ENCODE measurements at places on chromosomes 7 and 10.

DNA sequence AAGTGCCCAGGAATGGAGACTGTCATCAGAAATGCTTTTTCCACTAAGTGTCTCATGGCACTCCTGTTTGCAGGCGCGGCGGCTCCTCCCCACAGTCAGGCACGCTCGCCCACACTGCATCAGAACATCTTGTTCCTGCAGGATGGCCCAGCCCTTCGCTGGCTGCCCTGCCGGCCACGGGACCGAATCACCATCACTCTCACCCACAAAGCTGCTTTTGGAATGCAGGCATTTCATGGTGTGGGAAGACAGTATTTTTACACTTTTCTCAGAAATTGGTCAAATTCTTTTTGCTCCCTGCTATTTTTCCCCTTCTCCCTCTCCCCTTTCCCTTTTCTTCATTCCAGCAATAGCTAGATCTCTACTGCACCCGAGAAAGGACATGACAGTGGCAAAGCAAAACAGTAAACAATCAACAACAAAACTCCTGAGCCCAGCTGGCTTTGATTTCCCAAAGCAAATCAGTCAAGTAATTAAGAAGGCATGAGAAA, 176.1 kb upstream of the TNS3 start:
- no peak for DNase-seq

GRCh38 chr10:101468159-101468558, 114.2 kb downstream of the BTRC start:
- no peak for DNase-seq

DNA sequence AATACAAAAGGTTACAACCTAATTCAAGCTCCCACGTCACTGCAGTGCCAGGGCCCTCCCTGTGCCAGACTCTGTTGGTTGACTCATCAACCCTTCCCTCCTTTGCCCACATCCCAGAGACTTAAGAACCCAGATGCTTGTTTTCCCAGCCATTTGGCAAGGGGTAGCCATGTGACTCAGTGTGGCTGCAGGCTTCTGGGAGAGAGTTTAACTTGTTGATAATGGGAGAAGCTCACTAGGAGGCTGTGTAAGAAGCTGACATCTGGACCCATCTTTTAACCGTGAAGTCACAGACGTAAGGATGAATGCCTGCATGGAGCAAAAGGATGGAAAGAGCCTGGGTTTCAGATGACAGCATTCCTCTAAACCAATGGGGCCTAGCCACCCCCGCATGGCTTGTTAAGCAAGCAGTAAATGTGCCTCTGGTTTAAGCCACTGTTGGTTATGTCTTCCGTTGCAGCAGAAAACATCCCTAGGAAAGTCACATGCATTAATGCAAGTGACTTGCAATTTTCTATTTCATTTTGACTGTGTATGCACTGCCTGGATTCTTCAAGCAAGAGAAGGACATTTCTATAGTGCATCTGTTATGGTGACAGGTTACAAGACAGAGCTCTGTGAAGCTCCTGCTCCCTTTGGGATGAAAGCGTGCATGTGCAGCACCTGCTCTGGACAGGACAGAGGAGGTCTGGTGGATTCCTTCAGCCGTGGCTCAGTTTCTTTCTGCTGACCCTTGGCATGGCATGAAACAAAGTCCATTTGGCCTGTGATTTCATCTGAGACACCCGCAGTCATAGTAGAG, 57.5 kb upstream of the CREB5 start:
- no peak for DNase-seq

DNA sequence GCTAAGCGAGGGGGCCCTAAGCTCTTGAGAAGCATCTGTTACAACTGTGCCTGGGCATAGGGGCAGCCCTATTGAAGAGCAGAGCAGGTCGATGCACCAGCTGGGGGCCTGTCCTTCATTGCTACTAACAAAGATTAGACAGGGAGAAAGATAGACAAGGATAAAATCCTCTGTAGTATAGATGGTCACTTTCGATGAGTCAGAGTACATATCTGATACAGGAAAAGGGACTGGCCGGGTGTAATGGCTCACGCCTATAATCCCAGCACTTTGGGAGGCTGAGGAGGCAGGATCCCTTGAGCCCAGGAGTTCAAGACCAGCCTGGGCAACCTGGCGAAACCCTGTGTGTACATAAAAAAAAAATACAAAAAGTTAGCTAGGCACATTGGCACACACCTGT, 13.6 kb downstream of the OPTN start:
- DNase-seq: no peak

DNA sequence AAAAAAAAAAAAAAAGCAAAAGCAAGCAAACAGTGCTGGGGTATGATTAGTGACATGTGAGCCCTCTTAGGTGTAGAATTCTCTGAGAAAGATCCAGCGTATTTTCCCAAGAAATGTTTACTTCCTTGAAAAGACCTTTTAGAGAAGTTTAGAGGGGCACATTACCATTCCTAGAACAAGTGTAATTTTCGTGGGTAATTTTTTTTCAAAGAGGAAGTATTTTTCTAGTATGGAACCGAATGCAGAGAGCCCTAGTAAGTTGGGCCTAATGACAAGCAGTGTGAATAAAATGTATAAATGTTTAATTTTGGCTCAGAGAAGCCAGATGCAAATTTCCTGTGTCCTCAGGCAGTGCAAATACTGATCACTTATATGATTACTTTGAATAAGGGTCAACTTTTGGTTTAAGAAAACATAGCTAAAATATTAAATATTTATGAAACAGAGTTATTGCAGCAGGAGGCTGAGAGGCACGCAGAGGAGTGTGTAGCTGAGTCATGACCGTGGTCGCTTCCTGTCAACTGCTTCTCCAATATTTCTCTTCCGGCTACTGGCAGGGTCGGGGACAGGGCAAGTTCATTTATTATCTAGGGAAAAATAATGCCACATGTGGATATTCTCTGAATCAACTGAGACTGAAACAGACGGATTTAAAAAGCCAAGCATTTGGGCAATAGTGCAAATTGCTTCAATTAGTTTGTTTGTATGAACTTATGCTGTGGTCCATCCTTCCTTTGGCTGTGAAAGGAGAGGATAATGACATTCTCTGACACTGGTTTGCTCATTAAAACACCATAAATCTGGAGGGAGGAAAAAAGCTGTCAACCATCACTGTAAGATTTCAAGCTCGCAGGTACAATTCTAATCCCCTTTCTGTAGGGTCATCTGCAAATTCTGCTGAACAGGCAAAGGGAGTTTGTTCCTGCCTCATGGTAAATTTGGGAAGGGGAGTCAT, 495.2 kb downstream of the GLRX3 start:
- DNase-seq: no peak

DNA sequence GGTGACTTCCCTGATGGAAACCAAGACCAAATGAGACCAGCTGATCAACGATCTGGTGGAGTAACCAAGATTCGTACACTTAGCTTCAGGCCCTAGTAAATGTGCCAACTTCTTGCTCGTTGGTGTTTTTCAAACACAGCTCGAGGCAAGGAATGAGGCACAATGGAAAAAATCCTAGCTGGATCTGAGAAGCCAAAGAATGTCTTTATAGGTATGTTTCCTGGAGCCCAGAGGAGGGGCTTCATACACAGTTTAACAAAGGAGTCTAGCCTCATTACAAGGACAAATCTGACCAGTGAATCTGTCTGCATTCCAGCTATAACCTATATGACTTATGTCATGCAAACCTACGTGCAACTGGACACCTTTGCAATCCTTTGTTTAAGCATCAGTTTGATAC, 3.7 kb downstream of the COL17A1 start:
- DNase-seq: no peak

GRCh38 chr10:90642650-90643049, 215.2 kb downstream of the HTR7 start:
- DNase-seq: no peak

DNA sequence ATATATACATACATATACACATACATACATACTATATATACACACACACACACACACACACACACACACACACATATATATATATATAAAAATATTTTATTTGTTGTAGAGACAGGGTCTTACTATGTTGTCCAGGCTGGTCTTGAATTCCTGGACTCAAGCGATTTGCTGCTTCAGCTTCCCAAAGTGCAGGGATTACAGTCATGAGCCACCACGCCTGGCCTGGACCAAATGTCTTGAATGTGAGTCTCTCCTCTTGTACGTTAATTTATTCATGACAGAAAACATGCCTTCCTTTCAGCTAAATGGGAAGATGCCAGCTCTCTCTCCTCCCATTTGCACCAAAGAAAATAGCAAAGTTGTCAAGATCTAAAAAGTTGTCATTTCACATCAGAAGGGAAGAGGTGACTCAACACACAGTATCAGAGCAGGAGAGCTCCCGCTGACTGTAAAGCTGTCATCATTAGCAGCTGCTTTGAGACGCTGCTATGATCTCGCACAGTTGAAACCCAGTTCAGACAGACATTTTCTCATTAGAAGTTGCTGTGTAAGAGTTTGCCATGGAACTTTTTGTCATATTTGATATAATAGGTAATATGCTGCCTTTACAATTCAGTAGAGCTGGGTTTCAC, 224.3 kb downstream of the SFMBT2 start:
- DNase-seq: peak; percentile 40

DNA sequence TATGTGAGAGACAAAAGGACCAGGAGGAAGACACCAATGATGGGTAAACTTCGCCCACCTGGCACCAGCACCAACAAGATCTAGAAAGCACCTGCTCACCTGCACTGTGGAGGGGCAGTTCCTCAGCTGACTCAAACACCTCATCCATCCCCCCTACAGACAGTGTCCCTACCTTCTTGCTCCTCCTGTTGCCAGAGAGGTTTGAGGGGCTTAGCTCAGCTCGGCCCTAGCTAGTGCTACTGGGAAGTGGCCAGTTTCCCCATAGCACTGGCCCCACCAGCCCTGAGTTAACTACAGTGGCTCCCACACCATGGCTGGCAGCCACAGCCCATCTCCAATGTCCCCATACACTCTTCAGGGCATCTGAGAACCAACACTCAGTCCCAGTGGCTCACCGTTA, 70.8 kb downstream of the GRID1 start:
- DNase-seq: no peak

DNA sequence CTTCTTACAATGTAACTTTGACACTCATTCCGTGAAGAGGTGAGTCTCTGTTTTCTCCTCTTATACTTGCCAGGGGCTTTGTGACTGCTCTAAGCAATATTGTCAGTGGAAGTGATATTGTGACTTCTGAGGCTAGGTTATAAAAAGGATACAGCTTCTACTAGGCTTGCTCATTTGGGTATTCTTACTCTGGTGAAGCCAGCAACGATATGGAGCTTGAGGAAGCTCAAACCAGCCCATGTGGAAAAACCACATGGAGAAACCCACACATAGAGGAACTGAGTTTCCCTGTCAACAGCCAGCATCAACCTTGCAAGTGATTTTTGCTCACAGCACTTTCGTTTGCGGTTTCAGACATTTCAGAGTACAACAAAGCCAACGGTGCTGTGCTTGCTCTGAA, 149.6 kb upstream of the SEMA3E start:
- DNase-seq: no peak

- no peak for DNase-seq
Observed at GRCh38 chr10:60951272-60951724, 7.3 kb upstream of the RHOBTB1 start.

- DNase-seq: no peak
Observed at GRCh38 chr10:7438196-7438986, 27.6 kb upstream of the SFMBT2 start.

GRCh38 chr7:38813768-38814167, 95.2 kb downstream of the VPS41 start:
- DNase-seq: no peak

DNA sequence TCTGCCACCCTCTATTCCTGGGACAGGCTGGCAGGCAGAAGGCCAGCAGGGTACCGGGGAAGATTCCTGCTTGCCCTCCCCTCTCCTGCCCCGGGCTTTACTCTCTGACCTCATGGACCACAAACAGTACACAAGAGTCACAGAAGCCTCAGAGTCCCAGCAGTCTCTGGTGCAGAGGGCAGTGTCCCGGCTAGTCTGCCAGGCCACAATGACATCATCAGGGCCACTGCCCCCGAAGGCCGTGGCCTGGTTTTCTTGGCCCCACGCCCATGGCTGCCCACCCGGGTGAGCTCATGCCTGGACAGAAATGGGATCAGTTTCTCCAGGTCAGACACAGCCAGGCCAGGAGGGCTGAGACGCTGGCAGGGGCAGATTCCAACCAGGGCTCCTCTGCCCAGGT, 91.9 kb downstream of the MYL10 start:
- no peak for DNase-seq

DNA sequence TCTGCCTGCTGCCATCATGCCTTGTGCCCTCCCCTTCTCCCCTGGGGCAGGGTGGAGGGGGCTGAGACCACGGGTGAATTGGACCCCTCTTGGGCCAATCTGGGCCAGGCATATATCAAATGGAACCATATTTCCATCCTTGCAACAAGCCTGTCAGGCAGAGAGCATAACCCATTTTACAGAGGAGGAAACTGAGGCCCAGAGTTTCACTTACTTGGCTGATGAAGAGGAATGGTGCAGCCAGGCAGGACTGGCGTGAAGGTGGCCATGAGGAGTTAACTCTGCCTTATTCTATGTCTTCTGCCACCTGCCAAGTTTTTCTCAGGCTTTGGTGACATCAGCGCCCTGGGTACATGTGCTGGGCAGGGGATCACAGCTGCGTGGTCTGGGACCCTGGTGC, 155.5 kb upstream of the PCBD1 start:
- no peak for DNase-seq

GRCh38 chr10:72315611-72316385, 38.9 kb downstream of the DNAJB12 start:
- DNase-seq: peak; percentile 6

DNA sequence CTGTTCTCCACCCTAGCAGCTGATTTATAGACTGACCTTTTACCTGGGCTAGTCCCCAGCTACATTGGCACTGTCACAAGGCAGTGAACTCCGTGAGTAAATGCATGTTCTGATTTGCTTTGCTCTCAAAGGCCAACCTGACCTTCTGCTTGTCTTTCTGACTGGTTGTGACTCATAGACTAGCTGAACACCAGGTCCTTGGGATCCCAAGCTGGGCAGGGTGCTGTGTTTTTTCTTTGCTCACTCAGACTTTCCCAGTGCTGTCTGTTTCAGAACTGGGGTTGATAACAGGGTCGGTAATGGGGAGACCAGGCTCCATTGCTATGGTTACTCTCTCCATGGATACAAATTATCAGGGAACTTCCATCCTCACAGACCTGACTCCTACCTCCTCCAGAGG, 35.0 kb downstream of the EVX1 start:
- no peak for DNase-seq

DNA sequence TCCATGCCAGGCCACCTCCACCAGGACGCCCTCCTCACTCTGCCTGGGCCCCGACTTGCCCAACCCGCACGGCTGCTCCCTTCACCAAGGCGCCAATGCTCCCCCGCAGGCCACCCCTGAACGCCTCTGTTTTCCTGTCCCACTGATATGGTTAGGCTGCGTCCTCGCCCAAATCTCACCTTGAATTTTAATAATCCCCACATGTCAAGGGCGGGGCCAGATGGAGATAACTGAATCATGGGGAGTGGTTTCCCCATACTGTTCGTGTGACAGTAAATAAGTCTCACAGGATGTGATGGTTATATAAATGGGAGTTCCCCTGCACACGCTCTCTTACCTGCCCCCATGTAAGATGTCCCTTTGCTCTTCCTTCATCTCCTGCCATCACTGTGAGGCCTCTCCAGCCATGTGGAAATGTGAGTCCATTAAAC, 29.8 kb downstream of the RSU1 start:
- DNase-seq: peak; percentile 69

- DNase-seq: no peak
Observed at GRCh38 chr10:97475936-97476594, 22.2 kb downstream of the MMS19 start.
